ENCODE measurements at places on chromosomes 6 and 20. TPM values are rescaled to one million over a fixed set of nuclear protein-coding genes. Genes with fewer than 3 reads are reported as not detected.
A peak's percentile ranks its signal among the peaks of the same experiment; 100 is the strongest.

GRCh38 chr6:121522771-121523386, 87.4 kb downstream of the GJA1 start:
- no peak for DNase-seq

- DNase-seq, result no peak
These were observed 54.0 kb upstream of the IPCEF1 start for GRCh38 chr6:154410619-154411072.

GRCh38 chr6:160477901-160478300, 129.7 kb downstream of the SLC22A3 start:
- no peak for DNase-seq

DNA sequence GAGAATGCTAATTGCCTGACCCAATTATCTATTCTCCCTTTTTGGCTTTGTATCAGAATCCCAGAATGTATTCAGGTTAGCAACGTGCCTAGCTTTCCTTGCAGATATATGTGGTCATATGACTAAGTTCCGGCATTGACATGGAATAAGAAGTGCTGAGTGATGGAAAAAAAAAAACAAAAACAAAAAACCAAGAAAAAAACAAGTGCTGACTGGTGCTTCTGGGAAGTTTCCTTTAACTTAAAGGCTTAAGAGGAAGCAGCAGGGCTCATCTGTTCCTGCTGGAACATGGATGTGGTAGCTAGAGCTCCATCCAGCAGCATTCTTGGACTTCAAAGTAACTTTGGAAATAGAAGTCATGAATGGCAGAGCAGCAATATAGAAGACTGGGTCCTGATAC, 10.4 kb upstream of the RPF2 start:
- DNase-seq, result no peak

DNA sequence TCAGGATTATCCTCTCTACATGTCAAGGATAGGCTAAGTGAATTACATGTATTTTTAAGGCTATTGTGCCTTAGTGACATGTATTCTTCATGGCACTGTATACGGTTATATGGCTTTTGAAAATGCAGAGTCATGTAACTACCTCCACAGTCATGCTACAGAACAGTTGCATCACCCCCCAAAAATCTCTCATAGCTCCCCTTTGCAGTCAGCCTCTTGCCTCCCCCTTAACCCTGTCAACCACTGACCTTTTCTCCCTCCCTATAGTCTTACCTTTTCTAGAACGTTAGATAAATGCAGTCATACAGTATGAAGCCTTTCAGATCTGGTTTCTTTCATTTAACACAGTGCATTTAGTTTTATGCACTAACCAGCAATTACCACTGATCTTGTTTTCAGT, 10.3 kb upstream of the RNF24 start:
- no peak for DNase-seq

DNA sequence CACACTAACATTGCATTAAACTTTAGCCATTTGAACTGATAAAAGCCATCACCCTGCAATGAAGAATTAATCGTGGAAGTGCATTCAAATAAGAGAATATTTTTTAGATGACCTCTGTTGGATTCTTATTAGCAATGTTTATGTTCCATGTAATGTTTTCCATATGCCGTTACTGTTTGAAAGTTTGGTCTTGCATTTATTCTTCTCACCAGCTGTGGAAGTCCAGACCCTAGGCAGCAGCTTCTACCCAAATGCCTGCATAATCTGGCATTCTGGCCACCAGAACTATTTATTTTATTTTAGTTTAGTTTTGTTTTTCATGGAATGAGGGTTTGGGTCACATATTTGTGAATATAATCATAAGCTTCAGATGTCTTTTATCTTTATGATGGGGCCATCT, 140.4 kb downstream of the SAMD5 start:
- DNase-seq, result no peak

GRCh38 chr20:32494483-32495216, 90.5 kb downstream of the NOL4L start:
- no peak for DNase-seq

- no peak for DNase-seq
These were observed 94.7 kb downstream of the HUS1B start for GRCh38 chr6:562052-562676.

DNA sequence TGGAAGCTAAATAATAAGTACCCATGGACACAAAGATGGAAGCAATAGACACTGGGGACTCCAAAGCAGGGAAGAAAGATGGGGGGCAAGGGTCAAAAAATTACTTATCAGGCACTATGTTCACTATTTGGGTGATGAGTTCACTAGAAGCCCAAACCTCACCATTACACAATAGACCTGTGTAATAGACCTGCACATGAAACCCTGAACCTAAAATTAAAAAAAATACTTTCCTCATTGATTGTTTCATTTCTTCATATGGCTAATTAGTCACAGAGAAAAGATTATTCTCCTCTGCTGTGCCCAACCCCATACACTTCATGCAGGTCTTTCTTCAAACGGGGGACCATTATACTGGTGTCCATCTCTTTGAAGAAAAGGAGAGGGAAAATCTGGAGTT, 213.0 kb upstream of the DTNBP1 start:
- no peak for DNase-seq

- DNase-seq, result peak; percentile 82
These were observed 278.2 kb downstream of the CLIC5 start for GRCh38 chr6:45737331-45738056.

- peak; percentile 65 for DNase-seq
These were observed 41.9 kb upstream of the PRSS16 start for GRCh38 chr6:27205375-27206278.

DNA sequence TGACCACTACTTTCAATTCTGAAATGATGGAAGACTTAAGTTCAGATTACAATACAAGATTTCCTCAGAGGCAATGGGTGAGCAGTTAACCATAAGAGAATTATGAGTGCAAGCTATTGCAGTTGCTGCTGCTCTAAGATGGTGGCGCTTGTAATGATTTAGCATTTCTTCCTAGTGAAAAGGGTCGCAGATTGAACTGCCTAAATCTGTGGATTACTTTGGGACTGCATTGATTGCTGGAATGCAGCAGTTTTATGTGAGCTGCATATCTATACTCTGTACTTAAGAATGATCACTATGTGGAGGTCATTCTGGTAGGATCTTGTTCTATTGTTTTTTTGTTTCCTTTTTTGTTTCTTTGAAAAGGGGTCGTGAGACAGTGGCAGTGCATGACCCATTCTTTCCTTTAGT, 5.3 kb downstream of the SCAF8 start:
- DNase-seq, result no peak

GRCh38 chr6:25156123-25156522, 123.1 kb upstream of the CARMIL1 start:
- DNase-seq, result no peak

- DNase-seq, result no peak
These were observed 46.3 kb upstream of the CDH4 start for GRCh38 chr20:61205769-61206168.

GRCh38 chr6:150732765-150733539, 132.6 kb upstream of the MTHFD1L start:
- no peak for DNase-seq

The C6orf58 gene
- not detected for total RNA-seq

The FLRT3 gene
- total RNA-seq, result not detected

The MPIG6B gene
- not detected for total RNA-seq

The RBM24 gene
- total RNA-seq, result not detected

The CTAGE9 gene
- total RNA-seq, result not detected

The SLC24A3 gene
- total RNA-seq, result not detected

The SLC22A16 gene
- not detected for total RNA-seq

The DZANK1 gene
- 1.9 TPM for total RNA-seq

The SRSF12 gene
- 0.05 TPM for total RNA-seq

The PPARD gene
- 19.0 TPM for total RNA-seq

The DYNLT2 gene
- 2.1 TPM for total RNA-seq

The CD24 gene
- 0.49 TPM for total RNA-seq

The ETV7 gene
- total RNA-seq, result 0.54 TPM

Data from activated CD4-positive, alpha-beta T cell treated with anti-CD3 and anti-CD28 coated beads, Interleukin-2, amount 10 ng/mL, durations not matched to agents 24 days and 14 days (primary cell).